ENCODE measurements at places on chromosomes 16 and 17. TPM values are rescaled to one million over a fixed set of nuclear protein-coding genes. Genes with fewer than 3 reads are reported as not detected.

Gene ACSM5
- total RNA-seq = 0.40 TPM

Gene TNFRSF13B
- not detected for total RNA-seq

- DNase-seq = no peak
Measured at GRCh38 chr16:6570530-6570929, 762.1 kb upstream of the RBFOX1 start.

GRCh38 chr16:76622876-76623275 is 345.7 kb downstream of the CNTNAP4 start:
- no peak for DNase-seq

- DNase-seq = no peak
Measured at GRCh38 chr17:41392278-41392677, 5.1 kb downstream of the KRT31 start.

Gene KRT25
- total RNA-seq = not detected

- peak; percentile 75 for DNase-seq
Measured at GRCh38 chr16:54284931-54285413, 1.6 kb downstream of the IRX3 start.
